Eye (tissue), 1 donor: ENCODE measurements at places on chromosomes 6 and 20.

GRCh38 chr20:24970030-24970553 is 21.0 kb downstream of the CST7 start:
- no peak for DNase-seq

DNA sequence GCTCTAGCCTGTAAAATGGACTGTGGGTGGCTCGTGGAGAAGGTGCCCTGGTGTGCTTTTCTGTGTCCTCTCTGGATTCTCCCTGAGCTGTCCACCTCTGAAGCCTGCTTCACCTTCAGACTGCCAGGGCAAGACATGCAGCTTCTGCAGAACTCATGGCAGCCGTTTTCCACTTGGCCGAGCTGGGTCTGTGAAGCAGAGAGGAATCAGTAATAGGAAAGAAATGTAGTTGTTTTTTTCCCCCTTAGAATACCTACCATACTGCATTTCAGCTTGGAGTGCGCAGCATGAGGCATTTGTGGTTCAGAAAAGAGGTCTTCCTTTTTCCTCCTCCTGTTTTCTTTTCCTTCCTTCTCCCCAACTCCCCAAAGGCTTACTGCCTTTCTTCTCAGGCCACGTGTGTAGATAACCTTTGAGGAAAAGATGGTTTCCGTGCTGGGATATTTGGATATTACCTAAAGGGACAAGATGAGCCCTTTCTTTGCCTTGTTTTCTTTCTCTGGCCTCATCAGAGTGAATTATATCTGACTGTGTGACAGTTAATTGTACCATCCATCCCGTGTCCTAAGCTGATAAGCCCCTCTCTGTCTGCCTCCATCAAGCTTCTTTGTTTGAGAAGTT is 39.4 kb downstream of the RREB1 start:
- peak; percentile 71 for DNase-seq

DNA sequence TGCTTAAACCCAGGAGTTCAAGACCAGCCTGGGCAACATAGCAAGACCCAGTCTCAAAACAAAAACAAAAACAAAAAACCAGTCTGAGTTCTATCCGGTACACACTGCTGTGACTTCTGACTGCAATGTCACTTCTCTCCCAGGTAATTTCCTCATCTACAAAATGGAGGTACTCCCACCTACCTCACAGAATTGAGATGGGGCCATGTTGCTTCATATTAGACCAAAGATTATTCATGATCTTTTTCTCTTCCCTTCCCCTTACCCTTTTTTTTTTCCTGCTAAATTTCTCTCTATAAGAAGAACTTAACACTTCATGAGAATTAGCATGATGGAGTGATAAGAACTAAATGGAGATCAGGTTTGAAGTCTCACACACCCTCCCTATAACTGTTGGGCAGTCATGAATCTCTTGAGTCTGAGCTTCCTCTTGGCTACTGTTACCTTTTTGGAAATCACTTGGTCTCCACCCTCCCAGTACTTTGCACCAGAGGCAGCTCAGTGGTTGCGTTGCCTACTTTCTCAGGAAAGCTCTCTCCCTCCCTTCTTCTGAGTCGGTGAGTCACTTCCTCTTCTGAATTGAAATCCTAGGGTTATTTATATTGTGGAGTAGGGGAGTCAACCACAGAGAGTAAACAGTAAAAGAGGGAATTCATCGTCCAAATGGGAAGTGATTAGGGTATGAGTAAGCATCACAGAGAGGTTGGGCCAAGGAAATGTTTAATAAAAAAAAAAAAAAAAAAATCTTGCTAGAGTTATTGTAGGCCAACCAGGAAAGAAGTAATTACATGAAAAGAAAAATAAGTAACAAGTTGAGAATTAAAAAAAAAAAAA is 59.9 kb upstream of the MAP7 start:
- DNase-seq: no peak

DNA sequence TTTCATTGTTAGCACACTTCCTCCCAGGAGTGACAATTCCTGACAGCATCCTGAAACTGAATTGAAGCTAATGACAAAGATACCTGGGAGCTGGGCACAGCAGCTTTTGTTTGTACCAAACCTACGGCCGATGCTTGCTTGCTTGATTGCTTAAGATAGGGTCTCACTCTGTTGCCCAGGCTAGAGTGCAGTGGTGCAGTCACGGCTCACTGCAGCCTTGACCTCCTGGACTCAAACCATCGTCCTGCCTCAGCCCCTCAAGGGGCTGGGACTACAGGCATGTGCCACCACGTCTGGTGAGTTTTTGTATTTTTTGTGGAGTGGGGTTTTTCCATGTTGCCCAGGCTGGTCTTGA is 84.7 kb upstream of the SCP2D1 start:
- DNase-seq: no peak

GRCh38 chr6:85865420-85866369 is 223.0 kb upstream of the SYNCRIP start:
- DNase-seq: peak; percentile 28

GRCh38 chr6:98650941-98651340 is 183.4 kb upstream of the POU3F2 start:
- DNase-seq: no peak

- DNase-seq: no peak
These were observed 866 bp upstream of the MYO6 start for GRCh38 chr6:75748003-75748742.

DNA sequence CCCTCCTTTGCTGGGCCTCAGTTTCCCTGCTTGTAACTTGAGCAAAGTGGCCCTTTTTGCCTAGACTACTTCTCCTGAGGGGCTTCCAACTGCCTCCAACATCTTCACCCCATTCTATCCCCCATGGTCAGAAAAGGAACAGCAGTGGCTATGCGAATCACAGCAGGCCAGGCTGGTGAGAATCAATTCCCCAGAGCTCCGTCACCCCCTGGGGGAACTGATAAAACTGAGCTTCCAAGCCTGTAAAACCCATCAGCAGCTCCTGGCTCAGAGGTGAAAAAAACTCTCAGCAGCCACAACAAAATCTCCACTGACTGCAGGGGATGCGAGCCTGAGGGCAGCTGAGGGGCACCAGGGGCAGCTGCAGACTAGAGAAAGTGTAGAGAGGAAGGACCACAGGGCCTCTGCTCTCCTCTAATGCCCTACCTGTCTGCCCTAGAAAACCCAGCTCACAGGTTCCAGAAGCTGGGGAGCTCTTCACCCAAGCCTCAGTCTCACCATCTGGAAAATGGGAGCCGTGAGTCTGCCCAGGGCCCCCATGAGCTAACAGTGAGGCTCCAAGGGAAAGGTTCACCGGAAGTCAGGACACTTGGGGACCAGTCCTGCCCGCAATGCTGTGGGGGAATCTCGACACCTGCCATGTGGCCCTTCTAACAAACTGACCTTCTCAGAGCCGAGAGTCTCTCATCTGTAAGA is 120.6 kb downstream of the GRM4 start:
- no peak for DNase-seq

GRCh38 chr6:35027807-35028206 is 113.3 kb downstream of the TCP11 start:
- DNase-seq: no peak

- no peak for DNase-seq
These were observed 98.3 kb downstream of the TIAM2 start for GRCh38 chr6:155093430-155093829.

DNA sequence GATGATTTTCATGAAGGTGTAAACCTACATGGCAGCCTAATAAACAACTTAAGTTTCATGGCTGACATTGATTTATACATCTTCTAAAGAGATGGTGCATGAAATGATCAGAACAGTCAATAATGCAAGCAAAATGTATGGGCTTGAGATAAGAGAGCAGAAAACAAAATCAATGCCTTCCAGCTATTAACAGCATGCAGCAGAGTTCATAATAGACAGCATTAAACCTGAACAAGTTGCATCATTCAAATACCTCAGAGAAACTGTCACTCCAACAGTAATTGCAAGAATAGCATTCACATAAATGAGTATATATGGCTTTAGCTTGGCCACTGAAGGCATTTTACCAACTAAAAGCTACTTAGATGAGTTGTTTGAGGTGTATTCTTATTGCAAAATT is 319.6 kb upstream of the ARID1B start:
- peak; percentile 46 for DNase-seq

GRCh38 chr6:51959744-51960383 is 127.5 kb downstream of the PKHD1 start:
- DNase-seq: peak; percentile 93

DNA sequence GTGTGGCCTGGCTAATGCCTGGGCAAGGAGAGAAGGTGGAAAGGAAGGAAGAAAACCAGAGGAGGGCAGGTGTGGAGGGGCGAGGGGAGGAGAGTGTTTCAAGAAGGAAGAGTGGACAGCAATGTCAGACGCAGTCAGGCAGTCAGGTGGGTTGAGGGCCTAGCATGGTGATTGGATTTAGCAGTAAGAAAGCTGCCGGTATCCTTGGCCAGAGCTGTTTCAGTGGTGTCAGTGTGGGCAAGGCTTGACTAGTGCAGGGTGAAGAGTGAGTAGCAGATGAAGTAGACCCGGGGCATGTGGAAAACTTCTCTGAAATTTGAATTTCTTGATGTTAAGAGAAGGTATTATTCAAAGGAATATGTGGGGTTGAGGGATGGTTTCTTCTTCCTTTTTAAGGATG is 27.0 kb downstream of the SNX9 start:
- DNase-seq: no peak

DNA sequence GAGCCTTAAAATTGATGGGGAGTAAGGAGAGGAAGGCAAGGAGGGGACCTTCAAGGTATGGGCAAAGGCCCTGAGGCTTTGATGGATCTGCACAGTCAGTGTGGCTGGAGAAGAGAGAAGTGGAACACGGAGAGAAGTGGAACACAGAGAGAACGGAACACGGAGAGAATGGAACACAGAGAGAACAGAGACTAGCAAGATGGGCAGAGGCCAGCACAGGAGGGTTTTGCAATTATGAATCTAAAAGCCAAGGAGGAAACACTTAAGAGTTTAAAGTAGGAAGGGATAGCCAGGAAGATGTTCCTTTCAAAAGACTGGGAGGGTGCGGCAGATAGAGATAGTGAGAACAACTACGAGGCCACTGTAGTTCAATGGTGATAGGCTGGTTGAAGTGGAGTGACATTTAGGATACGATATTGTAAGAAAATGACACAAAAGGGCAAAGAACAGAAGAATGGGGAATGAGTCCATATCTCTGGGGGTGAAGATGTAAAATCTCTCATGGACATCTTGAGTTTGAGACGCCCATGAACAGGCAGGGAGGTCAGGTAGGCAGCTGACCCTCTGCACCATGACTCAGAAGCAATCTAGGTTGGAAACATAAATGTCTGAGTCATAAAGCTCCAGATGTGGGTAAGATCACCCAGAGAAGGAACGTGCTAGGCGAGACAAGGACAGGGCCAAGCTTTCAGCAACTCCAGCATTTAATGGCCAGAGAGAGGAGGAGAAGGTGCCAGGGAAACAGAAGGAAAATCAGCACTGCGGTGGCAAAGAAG is 25.4 kb downstream of the ZMYND8 start:
- no peak for DNase-seq

DNA sequence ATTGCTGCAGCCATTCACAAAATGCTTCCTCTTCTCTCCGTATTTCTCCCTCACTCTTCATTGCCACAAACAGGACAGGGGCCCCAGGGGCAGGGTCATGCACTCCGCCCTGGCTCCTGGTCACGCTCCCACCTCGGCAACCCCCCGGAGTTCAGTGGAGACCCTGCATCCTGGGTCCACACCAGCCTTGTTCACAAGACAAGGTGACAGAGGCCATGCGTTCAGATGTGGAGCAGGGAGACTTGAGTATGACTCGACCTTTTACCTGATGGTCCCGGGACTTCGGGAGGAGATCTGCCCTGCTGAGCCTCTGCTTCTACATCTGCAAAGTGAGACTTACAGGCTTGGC is 49.4 kb downstream of the ANKRD60 start:
- DNase-seq: no peak

DNA sequence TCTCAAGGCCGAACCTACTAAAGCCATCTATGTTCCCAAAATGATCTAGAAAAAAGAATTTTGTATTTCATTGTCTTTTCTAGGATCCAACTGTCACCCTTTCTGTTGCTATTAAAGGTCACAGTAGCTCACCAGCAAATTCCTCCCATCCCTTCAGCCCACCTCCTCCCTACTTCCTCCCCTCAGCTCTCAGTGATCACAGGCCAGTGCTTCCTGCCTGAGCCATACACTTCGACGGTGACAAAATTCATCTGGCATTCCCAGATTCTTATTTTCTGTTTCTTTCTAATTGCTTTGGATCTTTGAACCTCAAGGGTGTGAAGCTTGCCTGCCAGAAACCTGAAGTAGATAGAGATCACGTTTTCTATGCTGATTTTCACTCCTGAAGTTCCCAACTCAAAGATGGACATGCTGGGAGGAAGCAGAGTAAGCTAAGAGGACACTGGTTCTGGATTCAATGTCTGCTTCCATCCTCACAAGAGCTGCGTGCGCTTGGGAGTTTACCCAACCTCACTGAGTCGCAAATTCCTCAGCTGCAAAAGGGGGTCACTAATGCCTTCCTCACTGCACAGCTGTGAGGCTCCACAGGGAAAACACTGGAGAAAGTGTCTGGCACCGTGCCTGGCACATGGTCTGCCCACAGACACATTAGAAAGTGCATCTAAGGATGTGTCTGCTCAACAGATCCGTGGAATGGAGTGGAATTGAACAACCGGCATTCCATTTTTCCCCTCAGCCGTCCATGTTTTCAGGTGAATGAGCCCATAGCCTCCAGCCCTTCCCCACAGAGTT is 34.5 kb downstream of the MDGA1 start:
- DNase-seq: peak; percentile 38

DNA sequence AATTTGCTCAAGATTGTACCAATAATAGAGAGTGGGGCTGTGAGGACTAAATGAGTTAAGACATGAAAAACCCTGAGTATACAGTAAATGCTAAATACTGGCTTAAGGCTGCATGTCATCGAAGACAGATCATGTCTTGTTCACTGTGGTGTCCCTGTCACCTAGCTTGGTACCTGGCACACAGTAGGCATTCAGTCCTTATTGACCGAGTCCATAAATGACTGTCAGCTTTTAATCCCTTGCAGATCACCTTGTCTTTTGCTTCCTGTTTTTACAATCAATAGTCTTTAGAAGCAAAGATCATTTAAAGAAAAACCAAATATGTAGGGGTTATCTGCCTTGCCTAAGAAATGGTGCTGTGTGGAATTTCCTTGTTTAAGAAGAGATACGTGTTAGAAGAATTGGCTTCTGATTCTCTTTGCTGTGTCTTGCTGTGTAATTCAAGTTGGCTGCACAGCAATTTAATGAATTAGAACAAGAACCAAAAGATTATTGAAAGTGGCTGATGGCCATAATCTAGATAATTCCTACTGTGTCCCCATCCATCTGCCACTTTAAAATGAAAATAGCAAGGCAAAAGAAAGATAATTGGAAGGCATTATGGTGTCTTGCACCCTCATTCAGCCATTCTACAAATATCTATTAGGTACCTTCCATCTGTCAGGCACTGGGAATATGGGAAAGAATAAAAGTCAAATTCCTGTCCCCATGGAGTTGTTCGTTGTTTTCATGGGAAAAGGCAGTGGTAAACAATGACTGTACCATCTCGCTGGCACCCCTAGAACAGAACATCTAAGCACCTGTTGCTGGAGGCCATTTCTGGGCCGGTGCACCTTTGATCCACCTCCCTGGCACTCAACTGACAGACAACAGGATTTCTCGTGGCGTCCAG is 12.4 kb upstream of the MAPK13 start:
- DNase-seq: no peak

- peak; percentile 87 for DNase-seq
These were observed 61.4 kb downstream of the BMP2 start for GRCh38 chr20:6828794-6829423.
